ENCODE measurements at places on chromosomes 3 and 15. TPM values are rescaled to one million over a fixed set of nuclear protein-coding genes. Genes with fewer than 3 reads are reported as not detected.
A peak's percentile ranks its signal among the peaks of the same experiment; 100 is the strongest.

GRCh38 chr15:96353930-96354730 lies 23.6 kb downstream of the NR2F2 start:
- DNase-seq: peak; percentile 74

DNA sequence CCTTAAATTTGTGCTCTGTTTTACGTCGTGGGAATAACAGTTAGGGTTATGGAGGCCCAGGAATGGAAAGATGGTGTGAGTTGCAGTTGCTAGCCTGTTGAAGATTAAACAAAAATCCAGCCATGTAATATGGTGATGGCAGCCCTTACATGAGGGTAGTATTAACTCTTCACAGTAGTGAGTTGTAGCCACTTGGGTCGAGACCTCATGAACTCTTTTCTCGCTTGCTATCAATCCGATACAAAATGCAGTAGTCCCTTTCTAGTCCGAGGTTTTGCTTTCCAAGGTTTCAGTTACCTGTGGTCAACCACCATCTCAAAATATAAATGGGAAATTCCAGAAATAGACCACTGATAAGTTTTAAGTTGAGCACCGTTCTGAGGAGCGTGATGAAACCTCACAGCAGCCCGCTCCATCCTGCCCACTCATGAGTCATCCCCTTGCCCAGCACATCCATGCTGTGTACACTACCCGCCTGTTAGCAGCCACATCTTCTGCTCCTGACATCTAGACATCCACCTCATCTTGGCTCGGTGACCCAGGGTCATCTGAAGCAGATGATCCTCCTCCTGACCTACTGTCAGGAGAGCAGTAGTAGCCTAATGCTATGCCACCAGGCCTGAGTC lies 177.9 kb downstream of the CDIN1 start:
- DNase-seq: no peak

DNA sequence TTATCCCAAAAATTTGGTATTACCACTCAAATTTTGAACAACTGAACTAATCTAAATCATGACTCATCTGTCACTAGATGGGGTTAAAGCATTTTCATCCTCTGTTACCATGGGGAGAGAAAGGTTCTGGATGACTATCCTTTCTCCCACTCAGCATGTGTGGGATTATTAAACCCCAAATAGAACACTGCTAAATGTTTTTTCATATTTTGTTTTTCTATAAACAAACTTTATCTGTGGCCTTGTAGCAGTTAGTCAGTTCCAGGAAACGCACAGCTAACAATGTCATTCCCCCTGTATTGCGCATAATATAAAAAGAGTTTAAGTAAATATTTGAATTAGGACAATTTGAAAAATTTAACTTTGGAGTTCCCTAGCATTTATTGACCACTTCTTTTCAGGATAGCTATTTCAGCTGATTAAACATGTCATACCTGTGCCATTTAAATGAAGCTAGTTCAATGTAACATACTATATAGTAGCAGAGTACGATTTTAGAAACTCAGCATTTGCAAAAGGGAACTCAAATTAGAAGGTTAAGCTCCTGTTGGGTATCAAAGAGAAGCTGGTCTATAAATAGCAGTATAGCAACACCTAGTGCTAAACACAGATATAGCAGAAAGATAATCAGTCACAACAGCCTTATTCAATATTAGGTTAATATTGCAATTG lies 9.2 kb upstream of the TMEM212 start:
- DNase-seq: no peak

DNA sequence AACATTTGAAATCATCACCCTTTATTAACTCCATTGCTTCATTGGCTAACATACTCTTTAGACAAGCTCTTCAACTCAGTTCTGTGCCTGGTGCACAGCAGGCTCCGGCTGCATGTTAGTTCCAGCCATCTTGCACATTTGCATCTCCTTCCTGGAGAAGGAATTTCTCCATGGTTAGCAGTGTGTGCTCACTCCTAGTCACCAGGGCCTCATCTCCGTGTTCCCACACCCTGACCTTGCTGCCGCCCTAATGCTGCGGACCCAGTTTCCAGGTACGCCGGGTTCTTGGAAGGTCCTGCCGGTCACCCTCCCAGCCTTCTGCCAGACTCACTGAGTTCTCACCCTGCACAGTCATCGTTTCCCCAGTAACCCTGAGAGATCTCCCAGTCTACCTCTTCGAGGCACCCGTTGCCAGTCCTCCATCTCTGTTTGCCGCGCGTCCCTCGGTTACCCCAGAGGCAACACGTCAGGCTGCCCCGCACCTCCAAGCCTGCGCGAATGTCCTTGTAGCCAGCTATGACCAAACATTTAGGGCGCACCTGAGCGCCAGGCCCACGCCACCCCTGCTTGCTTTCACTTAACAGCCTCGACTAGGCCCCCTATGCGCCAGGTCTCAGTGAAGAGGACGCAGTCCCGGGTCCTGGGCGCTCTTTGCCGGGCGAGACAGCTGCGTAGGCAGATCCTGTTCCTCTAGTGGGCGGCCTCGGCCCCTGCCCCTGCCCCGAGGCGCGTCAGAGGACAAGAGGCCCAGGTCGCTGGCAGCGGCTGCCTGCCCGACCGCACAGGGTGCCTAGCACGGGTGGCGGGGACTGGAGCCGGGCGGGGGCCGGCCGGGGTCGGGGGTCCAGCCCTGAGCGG lies 747 bp upstream of the ZNF592 start:
- no peak for DNase-seq

Gene CLRN1
- polyA plus RNA-seq: not detected

All from right renal pelvis (tissue), 4 donors.